ENCODE measurements at places on chromosomes 3 and 15.

DNA sequence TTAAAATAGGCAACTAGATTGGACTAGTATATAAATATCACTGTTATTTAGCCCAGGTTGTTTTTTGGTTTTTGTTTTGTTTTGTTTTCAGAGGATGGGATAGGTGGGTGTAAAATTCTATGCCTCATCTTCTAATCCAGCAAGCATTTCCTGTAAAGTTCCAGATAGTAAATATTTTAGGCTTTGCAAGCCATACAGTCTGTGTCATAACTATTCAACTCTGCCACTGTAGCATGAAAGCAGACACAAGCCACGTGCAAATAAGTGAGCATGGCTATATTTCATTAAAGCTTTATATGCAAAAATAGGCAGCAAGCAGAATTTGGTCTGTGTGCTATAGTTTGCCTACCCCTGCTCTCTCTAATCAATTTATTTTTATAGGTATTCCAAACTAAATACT, 657.3 kb upstream of the TGFBR2 start:
- no peak for DNase-seq

DNA sequence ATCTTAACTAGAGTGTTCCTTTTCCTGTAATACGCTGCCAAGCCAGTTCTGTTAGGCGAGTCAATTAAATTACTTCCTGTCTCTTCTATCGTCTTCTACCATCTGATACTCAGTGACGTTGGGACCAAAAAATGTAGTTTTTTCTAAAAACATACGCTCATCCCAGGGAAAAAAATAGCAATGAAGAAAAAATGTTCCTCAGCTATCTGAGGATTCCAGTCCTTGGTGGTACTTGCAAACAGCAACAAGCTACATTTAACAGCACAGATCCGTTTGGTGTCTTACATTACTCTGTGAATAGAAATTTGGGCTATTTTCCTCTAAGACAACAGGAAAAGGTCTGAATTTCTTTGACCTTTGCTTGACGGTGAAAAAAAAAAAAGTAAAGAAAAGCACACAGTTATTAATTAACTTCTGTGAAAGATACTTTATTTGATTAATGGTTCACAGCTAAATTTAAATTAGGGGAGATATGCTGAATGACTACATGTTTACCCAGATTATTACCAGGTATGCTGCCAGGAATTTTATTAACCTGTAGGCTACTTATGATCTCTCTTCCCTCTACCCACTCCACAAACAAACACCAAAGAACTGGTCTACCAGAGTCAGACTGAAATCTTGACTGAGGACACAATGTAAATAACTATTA, 254.4 kb upstream of the ZPLD1 start:
- no peak for DNase-seq

DNA sequence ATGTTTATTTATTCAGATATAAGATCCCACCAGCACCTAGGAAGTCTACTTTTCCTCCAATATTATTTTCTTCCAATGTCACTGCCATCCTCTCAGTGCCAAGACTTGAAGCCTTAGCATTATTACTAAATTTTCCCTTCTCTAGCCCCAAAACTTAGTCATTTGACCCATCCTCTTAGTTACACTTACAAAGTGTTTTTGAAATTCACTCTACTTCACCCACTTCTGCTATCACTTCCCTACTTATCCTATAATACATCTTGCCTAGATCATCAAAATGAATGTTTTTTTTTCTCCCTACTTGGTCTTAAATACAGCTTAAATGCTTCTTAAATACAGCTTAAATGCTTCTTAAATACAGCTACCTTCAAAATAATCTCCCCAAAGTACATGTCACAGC, 376.6 kb downstream of the RSL24D1 start:
- DNase-seq, result no peak

DNA sequence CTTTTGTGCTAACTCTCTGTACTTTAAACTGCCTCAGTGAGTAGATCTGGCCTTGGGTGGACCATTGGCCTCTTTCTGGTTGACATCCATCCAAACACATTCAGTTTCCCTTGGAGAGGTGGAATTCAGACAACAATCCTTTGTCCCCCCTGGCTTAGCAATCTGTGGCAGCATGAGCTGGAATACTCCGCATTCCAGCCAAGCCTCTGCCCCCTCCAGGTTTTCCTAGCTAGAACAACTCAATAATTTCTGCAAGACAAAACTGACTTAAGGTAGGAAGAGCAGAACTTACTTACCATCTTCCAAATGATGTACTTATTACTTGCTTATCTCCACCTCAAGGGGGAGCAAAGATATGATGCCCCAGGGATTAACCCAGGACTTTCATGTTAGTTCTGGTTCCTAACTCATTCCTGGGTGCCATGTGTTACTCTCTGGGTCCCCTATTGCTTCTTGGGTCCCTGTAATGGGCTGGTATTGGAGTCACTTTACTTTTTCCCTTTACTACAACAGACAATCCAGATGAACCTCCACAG, 21.8 kb upstream of the IL16 start:
- DNase-seq, result no peak

GRCh38 chr15:82570721-82571508, 30.7 kb upstream of the RPS17 start:
- DNase-seq, result no peak

GRCh38 chr15:69869291-69869690, 228.4 kb downstream of the TLE3 start:
- no peak for DNase-seq

Data from activated naive CD4-positive, alpha-beta T cell treated with anti-CD3 and anti-CD28 coated beads, Interleukin-2, amount 50 U/mL, for 72 hours (primary cell).